ENCODE measurements at places on chromosomes 13 and 19. TPM values are rescaled to one million over a fixed set of nuclear protein-coding genes. Genes with fewer than 3 reads are reported as not detected.
A peak's percentile ranks its signal among the peaks of the same experiment; 100 is the strongest.

DNA sequence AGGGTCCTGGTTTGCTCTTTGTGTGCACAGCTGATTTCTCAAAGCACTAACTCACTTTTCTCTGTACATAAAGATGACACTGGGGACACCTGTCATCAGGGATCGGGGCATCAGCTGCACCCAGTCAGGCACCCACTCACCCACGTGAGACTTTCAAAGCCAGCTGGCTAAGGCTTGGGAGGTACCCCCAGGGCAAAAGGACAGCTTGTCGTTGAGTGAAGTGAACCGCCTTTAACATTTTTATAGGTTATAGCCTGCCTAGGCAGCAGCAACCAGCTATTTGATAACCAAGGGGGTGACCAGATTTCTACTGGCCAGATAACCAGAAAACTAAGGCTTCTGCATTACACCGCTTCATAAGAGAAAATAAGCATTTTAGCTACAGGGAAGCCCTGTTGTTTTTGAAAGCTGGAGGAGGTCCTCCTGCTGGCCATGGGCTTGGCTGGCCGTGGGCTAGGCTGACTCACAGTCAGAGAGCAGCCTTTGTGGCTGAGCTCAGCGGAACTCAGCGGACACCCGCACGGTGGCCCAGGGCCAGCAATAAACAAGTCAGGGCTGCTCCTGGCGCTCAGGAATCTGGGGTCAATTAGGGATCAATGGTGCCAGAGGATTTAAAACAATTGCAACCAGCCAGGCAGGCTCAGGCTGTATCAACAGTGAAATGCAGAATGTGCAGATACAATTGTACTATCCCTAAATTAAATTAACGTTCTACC, 57.1 kb downstream of the ALOX5AP start:
- H3K36me3 ChIP-seq, result no peaks in the 10 kb centered on the region
- H3K27ac ChIP-seq, result peak overlapping the region; percentile 45
- H3K4me1 ChIP-seq, result peaks cover 8% of the 10 kb centered on the region
- H3K4me3 ChIP-seq, result no peak overlapping the region
- DNase-seq, result peak; percentile 62

- no peaks in the 10 kb centered on the region for H3K36me3 ChIP-seq
- peaks cover 15% of the 10 kb centered on the region for H3K4me1 ChIP-seq
- DNase-seq, result no peak
- H3K27me3 ChIP-seq, result no peaks in the 10 kb centered on the region
- no peak overlapping the region for H3K4me3 ChIP-seq
- H3K27ac ChIP-seq, result no peak overlapping the region
Measured at GRCh38 chr13:21453387-21454081, 5.6 kb downstream of the ZDHHC20 start.

GRCh38 chr13:27403727-27404385, 20.6 kb upstream of the GTF3A start:
- H3K4me3 ChIP-seq, result no peak overlapping the region
- H3K36me3 ChIP-seq, result no peaks in the 10 kb centered on the region
- no peaks in the 10 kb centered on the region for H3K27me3 ChIP-seq
- peak overlapping the region; percentile 92 for H3K27ac ChIP-seq
- peaks cover 48% of the 10 kb centered on the region for H3K4me1 ChIP-seq
- peak; percentile 62 for DNase-seq

DNA sequence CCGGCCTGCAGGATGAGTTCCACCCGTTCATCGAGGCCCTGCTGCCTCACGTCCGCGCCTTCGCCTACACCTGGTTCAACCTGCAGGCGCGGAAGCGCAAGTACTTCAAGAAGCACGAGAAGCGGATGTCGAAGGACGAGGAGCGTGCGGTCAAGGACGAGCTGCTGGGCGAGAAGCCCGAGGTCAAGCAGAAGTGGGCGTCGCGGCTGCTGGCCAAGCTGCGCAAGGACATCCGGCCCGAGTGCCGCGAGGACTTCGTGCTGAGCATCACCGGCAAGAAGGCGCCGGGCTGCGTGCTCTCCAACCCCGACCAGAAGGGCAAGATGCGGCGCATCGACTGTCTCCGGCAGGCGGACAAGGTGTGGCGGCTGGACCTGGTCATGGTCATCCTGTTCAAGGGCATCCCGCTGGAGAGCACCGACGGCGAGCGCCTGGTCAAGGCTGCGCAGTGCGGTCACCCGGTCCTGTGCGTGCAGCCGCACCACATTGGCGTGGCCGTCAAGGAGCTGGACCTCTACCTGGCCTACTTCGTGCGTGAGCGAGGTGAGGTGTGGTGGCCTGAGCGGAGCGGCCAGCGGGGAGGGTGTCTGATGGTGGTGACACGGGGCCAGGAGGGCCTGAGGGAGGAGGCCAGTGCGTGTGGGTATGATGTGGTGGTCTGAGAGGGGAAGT, 15.5 kb downstream of the NFIC start:
- no peaks in the 10 kb centered on the region for H3K27me3 ChIP-seq
- no peak overlapping the region for H3K4me3 ChIP-seq
- H3K4me1 ChIP-seq, result peaks cover 90% of the 10 kb centered on the region

- H3K36me3 ChIP-seq, result no peaks in the 10 kb centered on the region
- H3K4me1 ChIP-seq, result no peaks in the 10 kb centered on the region
- DNase-seq, result no peak
Measured at GRCh38 chr13:54611390-54611789, 1582.8 kb downstream of the OLFM4 start.

DNA sequence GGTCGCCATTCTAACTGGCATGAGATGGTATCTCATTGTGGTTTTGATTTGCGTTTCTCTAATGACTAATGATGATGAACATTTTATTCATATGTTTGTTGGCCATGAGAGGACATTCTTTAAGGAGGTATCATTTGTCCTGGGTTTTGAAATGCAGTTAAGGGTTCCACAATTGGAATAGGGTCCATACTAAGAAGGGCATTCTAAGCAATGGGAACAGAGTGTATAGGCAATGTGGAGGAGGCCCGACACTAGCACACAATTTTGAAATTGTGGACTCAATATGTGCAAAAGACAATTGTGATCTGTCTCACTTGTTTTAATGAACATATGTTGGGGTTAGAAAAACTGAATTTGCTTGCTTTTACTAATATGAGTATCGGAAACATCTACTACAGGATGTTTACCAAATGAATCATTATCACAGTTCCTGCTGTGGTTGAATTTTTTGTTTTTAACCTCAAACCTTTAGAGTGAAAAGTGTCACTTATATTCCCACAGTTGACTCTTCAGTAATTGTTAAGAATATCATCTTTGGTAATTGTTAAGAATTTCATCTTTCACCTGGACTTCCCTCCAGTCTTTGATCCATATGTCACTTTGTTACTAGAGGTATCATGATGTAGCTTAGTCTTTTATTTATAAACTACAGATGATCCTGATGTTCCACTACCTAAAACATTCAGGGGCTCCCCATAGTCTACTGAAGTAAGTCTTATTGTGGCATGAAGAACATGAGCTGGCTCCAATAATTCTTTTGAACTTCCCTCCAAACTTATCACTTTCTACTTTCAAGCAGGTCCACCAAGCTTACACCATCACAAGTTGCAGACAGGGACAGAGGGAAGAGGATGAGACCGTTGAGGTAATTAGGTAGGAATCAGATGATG, 109.7 kb upstream of the KLF12 start:
- H3K4me3 ChIP-seq, result no peak overlapping the region
- DNase-seq, result no peak
- no peaks in the 10 kb centered on the region for H3K27me3 ChIP-seq
- H3K4me1 ChIP-seq, result no peaks in the 10 kb centered on the region

DNA sequence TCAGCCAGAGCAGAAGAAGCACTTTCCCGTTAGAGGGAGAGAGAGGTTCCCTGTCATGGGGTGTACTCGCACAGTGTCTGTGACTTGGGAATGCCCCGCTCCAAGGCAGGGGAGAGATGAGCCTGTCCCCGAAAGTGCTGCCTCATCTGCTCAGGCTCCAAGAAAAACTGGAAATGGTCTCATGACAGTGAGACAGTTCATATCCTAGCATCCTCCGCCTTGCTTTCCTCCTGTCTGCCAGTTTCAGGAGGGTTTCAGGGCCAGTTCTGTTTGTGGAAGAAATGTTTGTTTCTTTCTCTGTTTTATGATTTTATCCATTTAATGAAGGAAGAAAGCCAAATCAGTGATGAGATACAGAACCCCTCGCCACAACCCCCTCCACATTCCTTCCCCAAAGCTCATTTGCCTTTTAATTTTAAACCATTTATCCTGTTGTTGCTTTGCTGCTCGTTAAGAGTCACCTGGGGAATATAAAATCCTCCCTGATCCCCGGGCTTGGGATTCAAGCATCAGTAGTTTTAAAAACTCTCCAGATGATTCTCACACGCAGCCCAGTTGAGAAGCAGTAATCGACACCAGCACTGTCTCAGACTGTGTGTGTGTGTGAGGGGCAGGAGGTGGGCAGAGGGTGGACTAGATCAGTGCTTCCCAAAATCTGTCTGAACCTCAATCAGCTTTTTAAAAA, 144.6 kb upstream of the UBL3 start:
- DNase-seq, result no peak
- no peak overlapping the region for H3K4me3 ChIP-seq
- H3K4me1 ChIP-seq, result no peaks in the 10 kb centered on the region
- no peak overlapping the region for H3K27ac ChIP-seq
- H3K27me3 ChIP-seq, result no peaks in the 10 kb centered on the region

DNA sequence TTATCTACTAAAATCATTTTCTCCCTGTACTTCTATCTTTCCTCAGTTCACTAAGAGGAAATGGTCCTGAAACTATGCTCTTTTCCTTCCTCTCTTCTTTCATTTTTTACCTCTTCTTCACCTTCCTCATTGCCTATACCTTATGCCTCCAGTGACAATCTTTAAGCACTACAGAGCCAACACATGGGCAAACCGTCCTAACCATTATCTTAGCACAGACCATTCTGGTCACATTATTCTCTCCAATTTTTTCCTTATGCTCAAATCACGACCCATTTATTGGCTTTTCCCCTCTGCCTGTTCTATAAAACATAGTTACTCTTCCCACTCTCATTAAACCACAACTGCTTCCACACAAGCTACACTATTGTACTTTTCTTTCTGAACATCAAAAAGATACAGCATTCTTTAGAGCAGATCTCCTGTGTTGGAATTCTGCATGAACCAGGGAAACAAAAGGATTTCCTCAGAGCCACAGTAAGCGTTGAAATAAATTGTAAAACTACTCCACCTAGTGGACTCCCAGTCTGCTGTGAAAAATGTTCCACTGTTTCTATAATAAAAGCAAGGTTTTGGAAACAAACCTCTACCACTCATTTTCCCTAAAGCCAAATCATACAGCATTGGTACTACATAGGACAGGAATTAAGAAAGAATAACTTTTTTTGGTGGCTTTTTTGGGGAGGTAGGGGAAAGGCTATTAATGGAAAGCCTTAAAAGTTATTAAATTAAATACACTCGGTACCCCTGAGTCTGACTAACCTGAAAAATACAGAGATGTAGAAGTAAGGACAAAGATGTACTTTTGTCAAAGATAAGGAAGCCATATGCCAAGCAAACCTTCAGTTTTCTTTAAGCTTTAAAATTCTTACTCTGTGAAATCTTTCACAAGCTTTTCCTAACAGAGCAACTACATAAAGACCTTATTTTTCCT, 19.5 kb downstream of the NUFIP1 start:
- no peak for DNase-seq
- H3K4me1 ChIP-seq, result peaks cover 16% of the 10 kb centered on the region
- H3K27ac ChIP-seq, result peak overlapping the region; percentile 29
- no peak overlapping the region for H3K4me3 ChIP-seq

DNA sequence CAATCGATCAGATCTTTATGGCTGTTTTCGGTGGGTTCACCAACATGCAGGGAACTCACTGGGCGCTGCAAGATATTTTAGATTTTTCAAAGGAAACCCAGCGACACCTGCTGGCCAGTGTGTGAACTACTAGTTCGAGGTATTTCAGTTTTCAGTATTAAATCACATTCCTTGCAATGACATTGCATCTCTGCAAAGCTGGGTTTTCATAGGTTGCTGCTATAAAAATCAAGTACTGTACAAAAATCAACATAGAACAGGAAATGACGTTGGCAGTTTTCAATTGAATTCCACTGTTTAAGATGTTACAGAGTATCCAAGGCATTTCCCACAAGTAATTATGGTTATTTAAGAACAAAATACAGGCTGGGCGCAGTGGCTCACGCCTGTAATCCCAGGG, 17.6 kb downstream of the LIG1 start:
- H3K4me3 ChIP-seq, result no peak overlapping the region
- H3K4me1 ChIP-seq, result no peaks in the 10 kb centered on the region
- H3K27ac ChIP-seq, result no peak overlapping the region

DNA sequence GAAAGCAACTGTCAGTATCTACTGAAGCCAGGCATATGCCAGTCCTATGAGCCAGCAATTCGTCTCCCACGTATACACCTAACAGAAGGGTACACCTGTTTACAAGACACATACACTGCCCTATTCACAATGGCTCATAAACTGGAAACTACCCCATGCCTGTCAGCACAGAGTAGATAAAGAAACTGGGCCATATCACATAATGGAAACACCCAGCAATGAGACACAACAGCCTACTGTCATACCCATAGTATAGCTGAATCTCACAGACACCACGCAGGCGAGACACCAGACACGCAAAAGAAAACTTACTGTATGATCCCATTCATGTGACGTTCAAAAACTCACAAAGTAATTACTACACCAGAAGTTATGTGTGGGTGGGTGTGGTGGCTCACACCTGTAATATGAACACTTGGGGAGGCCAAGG, 15.7 kb downstream of the NOSIP start:
- peak overlapping the region; percentile 27 for H3K27ac ChIP-seq
- no peaks in the 10 kb centered on the region for H3K36me3 ChIP-seq
- no peak for DNase-seq
- peaks cover 85% of the 10 kb centered on the region for H3K4me1 ChIP-seq
- no peaks in the 10 kb centered on the region for H3K27me3 ChIP-seq
- H3K4me3 ChIP-seq, result no peak overlapping the region

DNA sequence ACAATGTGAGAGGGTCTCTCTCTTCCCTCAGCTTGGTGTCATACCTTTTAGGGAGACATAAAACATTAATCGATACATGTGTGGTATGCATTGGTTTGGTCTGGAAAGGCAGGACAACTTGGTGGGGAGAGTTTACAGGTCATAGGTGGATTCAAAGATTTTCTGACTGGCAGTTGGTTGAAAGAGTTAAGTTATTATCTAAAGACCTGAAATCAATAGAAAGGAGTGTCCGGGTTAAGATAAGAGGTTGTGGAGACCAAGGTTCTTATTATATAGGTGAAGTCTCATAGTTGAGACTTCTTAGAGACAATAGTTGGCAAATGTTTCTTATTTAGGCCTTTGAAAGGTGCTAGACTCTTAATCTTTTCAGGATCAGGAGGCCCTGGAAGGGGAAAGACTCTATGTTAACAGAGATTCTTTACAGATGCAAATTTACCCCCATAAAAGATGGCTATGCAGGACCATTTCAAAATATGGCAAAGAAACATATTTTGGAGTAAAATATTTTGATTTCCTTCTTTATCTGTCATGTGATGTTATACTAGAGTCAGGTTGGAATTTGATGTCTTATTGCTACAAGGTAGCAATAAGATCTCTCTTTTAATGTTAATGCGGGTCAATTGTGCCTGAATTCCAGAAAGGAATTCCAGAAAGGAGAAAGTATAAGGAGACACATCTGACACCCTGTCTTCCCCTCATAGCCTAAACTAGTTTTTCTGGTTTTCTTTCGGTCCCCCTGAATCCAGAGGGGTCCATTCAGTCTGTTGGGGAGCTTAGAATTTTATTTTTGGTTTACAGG, 59.2 kb upstream of the RCBTB2 start:
- H3K4me3 ChIP-seq, result no peak overlapping the region
- H3K27ac ChIP-seq, result peak overlapping the region; percentile 29
- DNase-seq, result no peak
- H3K27me3 ChIP-seq, result no peaks in the 10 kb centered on the region
- H3K36me3 ChIP-seq, result no peaks in the 10 kb centered on the region

The SIGLEC7 gene
- total RNA-seq, result not detected

All from body of pancreas (tissue), 4 donors.